Substantia nigra (tissue), 51 donors: ENCODE measurements at places on chromosomes 6 and 20.

GRCh38 chr6:30136570-30137286, 788 bp downstream of the TRIM40 start:
- DNase-seq: no peak

DNA sequence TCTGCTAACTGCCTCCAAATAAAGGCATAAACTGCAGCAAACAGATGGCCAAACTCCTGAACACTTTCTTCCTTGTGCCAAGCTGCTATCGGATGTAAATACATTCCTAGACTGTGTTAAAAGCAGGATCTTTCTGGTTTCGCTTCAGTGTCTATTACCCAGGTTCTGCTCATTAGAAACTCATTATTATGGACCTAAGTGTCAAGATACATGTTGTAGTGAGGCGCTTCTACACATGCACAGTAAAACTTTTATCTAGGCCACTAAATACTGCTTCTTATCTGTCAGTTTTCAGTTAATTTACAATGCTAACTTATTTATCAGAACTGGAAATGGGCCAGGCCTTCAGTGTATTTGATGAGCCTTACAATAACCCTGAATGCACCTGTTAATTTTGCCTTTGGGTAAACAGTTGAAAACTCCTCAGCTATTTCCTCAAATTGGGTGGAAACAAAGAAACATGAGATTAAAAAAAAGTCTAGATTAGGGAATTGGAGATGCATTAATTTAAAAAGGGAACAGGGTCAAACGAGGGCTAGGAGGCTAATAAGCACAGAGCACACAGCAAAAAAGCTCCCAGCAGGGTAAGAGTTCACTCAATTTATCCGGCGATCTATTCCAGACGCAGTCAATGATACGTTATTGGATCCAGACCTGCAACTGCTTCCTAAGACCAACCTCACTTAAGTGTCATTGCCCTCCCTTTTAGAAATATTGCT, 240.6 kb downstream of the FOXC1 start:
- no peak for DNase-seq

DNA sequence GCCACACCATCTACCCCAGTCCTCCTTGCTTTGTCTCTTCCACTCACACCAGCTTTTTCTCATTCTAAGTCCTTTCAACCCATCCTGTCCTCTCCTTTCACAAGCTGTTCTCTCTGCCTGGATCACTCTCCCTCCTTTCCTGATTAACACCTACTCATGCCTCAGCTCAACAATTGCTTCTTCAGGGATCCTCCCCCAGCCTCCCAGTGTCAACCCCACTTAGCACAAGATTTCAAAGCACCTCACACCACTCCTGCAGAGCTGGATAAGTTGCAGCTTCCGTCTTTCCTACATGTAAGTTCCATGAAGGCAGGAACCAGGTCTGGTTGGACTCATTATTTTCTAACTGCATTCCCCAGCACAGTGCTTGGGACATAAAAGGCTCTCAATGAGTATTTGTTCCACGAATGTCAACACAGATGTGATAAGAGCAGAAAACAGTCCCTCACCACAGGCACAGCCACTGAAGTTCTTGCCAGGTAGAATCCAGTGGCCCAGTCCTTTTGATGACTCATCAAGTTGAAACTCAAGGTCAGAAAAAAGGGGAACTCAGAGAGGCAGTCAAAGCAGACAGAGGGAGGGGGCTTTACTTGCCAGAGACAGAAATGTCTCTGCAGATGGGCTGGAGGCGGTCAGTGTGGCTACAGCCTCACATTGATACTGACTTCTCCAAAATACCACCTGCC, 193.4 kb upstream of the PRDM1 start:
- DNase-seq: no peak

DNA sequence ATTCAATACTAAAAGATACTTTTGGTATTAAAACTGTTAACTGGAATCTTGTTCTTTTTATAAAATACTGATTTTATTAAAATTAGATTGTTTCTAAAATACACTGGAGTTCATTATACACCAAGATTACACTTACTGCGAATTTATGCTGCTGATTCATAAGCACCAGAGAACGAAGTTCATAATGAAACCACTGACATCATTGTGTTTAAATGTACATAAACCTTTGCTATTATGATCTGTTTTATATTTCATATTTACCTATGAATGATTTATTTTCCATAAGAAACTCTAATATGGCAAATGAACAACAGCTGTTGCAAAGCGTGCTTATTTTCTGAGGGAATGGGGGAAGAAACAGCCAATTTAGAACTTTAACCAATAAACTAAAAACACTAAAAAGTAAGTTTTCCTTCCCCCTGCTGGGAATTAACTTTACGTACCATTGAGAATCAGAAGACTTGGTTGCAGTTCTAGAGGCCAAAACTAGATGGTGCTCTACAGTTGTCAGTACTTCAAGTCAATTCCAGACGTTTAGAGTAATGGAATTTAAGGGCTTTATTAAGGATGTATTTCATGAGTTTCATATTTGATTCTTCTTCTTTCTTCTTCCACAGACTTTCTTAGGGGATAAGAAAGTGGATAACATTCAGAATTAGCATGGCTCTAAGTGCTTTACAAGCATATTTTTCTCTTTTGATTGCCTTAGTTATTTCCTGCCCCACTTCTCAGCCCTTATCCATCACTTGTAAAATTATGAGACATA, 30.8 kb upstream of the COL19A1 start:
- DNase-seq: no peak

DNA sequence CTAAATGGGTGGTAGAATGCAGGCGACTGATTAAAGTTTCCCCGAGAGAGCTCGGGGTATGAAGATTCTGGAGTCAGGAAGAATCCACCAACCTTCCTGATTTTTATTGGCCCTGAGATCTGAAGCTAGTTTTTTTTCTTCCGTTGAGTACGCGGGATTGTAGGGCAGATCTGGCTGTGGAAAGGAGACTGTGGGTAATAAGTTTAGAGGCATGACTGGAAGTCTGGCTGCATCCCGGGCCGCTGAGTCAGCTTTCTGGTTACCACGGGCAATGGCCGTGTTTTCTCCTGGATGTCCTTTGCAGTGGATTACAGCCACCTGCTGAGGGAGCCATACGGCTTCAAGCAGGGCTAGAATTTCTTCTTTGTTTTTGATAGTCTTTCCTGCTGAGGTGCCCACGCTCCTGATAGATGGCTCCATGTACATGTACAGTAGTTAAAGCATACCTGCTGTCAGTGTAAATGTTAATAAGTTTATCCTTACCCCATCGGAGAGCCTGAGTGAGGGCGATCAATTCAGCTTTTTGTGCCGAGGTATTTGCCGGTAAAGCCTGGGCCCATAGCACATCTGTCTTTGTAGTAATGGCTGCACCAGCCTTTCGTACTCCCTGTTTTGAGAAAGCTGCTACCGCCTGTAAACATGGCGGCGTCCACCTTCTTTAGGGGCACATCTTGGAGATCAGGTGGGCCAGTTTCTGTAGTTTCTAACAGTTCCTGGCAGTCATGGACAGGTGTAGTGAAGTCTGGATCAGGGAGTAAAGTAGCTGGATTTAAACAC, 154.0 kb downstream of the TRIM27 start:
- DNase-seq: no peak

DNA sequence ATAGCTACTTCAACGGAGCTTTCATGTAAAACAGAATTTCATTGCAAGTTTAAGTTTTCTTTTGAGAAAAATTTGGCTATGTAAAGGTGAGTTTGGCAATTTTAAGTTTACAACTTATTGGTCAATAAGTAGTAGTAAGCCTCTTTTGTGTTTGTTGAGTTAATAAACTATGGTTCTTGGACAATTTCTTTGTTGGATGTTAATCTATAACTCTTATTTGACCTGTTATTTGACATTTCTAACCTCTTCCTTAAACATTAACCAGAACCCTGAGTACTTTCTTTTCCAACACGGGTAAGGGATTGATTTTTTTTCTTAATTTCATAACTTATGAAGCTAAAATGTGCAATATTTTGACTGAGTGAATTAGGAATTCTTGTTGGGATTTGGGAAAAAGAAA, 354.4 kb downstream of the PRKN start:
- DNase-seq: no peak

GRCh38 chr6:147947521-147947920, 395.1 kb upstream of the SASH1 start:
- no peak for DNase-seq

- DNase-seq: no peak
Observed at GRCh38 chr6:106974999-106975737, 639 bp upstream of the CD24 start.

DNA sequence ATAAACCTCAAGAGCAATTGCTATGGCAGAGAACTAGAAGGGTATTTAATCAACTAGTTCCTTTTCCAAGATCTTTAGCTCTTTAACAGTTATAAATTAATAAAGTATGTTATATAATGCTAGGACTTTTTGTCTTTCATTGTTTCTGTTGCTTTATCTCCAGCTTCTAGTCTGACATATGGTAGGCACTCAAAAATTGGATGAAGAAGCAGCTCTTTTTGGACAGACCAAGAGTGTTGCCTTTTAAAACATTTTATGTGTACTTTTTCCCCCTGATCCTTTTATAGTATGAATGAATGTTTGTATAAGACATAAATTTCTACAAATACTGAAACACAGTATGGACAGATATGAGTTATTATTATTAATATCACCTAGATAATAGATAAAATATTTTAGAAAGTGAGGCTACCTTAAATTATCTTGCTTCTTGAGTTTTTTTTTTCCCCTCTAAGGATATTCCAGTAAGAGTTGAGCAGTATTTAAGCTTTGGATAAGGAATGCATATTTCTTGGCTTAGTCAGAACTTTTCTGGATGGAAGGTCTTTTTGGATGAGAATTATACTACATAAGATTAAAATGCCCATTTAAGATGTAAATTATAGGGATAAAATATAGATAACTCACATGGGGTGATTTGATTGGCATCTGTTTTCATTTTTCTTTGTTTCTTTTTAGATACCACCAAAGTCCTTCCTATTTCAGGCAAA, 16.6 kb downstream of the LAMA2 start:
- DNase-seq: no peak

GRCh38 chr6:43713643-43714310, 26.2 kb upstream of the MRPS18A start:
- no peak for DNase-seq

DNA sequence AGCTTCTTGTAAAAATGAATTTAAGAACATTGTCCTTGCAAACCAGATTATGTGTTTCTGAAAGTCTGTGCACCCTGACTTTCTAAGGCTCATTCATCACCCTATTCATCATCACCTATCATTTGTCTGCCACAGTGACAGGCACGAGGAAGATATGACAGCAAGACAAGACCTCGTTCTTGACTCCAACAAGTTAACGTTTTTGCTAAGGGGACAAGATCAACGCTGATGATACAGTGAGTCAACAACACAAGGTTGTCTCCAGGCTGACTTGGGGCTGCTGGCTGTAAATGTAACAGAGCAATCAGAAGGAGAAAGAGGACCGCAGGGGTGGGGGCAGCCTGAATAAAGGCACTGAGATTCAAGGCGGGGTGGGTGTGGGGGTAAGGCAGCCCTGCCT, 94.2 kb downstream of the FOXC1 start:
- DNase-seq: no peak

DNA sequence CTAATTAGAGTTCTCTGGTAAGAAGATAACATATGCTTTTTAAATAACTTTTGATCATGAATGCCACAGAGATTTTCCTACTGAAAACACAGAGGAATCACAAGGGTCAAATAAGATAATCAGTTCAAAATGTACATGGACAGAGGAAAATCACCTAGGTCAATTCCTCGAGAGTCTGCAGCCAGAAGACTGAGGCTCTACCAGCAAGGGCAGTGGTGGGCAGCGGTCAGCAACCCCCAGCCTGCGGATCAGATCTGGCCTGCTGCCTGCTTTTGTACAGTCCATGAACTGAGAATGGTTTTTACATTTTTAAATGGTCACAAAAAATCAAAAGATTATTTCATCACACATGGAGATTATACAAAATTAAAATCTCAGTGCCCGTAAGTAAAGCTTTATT, 79.0 kb downstream of the FYN start:
- DNase-seq: no peak

DNA sequence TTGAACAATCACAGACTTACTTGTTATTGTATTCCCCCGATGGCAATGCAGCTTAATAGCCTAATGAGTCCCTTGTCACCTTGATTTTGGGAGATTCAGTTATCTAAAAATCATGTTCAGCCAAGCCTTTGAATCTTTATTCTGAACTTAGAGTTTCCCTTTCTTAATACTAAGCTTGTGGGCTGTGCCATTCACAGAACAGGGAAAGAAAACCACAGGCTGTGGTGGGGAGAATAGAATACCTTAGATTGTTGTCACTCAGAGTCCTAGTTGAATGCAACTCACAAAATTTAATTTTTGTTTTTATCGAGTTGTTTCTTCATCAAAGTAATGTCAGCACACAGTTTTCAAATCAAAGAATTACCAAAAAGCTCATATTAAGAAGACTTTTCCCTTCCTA, 37.4 kb downstream of the RFPL4B start:
- no peak for DNase-seq

- DNase-seq: no peak
Observed at GRCh38 chr20:62233684-62234083, 4.6 kb upstream of the OSBPL2 start.

- no peak for DNase-seq
Observed at GRCh38 chr6:142926177-142926493, 18.8 kb downstream of the HIVEP2 start.

- no peak for DNase-seq
Observed at GRCh38 chr6:30394139-30394538, 49.2 kb downstream of the RPP21 start.

GRCh38 chr6:11358904-11359830, 126.7 kb upstream of the NEDD9 start:
- no peak for DNase-seq

DNA sequence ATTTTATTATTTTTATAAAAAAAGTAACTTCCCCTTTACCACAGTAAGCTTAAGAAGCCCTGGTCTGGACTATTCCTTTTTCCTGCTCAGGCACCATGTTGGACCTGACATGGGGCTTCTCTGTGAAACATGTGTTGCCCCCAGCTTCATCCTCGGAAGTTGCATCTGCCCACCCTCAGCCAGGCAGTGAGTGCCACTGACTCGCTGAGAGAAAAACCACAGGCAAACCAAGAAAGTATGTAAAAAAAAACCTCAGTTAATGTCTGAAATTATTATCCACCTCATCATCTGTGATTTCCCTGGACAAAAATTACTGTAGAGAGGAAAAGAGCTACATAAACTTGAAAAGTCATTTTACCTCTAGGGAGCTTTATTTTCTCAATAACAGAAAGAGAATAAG, 109.9 kb upstream of the MCHR2 start:
- no peak for DNase-seq

GRCh38 chr20:42740226-42740870, 449.4 kb downstream of the PTPRT start:
- peak; percentile 1 for DNase-seq
